ENCODE measurements at places on chromosomes 2 and 18.

- no peak for DNase-seq
Observed at GRCh38 chr2:96970910-96971309, 15.5 kb downstream of the FAM178B start.

DNA sequence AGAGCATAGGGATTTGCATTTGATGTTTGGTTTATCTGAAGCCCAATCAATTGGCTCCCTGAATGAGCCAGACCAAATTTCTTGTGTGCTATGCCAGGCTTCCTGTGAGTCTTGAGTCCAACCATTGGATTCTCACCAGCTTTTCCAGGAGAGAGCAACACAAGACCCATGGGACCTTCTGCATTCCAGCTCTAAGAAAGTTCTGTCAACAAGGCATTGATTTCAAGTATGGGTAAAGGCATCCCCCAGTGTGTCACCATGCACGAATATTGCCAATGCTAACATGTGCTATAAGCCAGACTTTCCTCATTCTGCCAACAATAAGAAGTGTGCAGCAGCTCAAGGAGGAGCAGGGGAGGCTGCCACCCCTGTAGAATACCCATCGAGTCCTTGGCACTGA, 266.6 kb downstream of the ETAA1 start:
- no peak for DNase-seq

DNA sequence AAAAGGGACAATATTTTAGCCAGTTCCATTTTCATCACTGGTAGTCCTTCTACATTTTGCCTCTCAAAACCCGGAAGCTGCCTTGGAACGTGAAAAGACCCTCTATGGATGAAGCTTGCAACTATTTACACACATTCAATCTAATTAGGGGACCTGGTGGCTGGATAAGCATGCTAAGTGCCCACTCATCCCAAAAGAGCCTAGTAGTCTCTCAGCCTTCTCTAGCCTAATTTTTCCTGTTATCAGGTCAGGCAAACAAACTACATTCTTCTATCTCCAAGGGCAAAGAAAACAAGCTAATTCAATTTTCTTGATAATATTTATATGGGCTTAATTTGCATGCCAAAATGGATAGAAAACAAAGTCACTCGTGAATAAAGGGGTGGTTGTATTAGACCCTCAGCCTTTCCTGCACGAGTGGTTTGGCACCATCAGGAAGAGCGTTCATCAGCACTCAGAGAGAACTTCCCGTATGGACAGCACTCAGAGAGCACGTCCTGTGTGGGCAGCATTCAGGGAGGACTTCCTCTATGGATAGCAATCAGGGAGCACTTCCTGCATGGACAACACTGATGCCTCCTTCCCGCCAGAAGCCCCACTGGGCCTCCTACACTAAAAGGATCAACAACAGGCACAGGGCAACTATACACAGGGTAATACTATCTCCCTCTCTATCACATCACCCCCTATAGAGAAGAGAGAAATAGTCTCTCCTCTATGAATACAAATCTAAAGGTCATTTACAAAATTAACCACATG, 122.2 kb downstream of the RBMS1 start:
- no peak for DNase-seq

GRCh38 chr18:7205346-7205745, 25.5 kb upstream of the LRRC30 start:
- DNase-seq: no peak

- DNase-seq: no peak
Observed at GRCh38 chr2:10052216-10052615, 8.9 kb downstream of the KLF11 start.

GRCh38 chr2:24559473-24560113, 68.5 kb downstream of the NCOA1 start:
- no peak for DNase-seq

DNA sequence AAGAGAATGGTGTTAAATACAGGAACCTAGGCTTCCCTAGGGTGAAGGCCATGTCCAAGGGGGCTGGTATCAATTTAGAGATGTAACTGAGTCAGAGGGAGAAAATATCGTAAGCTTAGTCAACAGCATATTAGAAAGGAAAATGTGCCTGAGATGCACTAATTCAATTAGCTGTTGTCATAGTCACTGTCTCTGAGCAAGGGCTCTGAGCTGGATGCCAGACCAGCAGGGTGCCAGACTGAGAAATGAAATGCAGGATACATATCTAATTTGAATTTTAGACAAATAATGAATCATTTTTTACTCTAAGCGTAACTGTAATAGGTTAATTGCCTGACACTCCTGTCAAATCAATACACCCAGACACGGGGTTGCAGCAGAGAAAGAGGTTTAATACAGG, 11.4 kb upstream of the SLC35F6 start:
- no peak for DNase-seq

- no peak for DNase-seq
Observed at GRCh38 chr18:23967321-23968089, 47.0 kb upstream of the TTC39C start.

DNA sequence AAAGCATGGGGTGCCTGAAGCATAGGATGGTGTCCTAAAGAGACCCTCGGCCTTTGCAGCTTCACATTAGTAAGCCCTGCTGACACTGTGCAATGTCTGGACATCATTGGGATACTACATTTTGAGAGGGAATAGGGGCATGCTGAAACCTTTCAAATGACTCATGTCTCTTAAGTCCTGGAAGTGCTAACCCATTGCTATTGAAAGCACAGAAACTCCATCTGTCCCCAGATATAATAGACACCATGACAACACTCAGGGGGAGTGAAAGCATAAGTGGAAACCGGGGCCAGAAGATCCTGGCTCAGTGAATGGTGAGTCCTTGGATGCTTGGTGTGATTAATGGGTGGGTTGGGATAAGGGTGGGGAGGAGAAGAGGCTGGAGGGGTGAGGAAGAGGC, 595.5 kb upstream of the ID2 start:
- DNase-seq: no peak

GRCh38 chr2:136175466-136175865, 57.5 kb upstream of the CXCR4 start:
- no peak for DNase-seq
